ENCODE measurements at places on chromosomes 16 and 17.

DNA sequence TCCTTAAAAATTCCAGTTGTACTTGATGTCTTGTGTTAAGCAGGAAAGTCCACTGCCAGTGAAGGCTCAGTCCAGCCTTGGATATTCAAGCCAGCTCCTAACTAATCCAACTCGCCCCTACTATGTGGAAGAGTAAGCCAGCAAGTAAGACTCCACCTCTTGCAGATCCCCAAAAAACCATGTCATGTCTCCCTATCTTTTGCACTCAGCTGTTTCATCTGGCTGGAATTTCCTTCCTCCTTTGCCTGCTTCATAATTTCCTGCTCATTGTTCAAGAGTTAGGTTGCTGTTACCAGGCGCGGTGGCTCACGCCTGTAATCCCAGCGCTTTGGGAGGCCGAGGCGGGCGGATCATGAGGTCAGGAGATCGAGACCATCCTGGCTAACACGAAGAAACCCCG lies 37.8 kb downstream of the RBBP6 start:
- DNase-seq = no peak

DNA sequence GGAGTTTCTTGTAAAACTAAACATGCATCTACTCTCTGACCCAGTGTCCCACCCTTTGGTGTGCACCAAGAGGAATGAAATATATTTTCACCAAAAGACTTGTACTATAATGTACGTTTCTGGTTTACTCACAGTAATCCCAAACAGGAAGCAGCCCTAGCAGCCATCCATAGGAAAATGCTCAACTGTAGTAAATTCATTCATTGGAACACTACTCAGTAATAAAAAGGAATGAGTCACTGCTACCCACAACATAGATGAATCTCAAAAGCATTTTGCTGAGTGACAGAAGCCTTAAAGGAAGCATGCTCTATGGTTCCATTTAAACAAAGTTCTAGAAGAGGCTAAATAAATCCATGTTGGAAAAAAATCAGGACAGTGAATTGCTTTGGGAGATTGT lies 37.6 kb upstream of the DHRS7B start:
- no peak for DNase-seq

- no peak for DNase-seq
These were observed 5.7 kb upstream of the KRT17 start for GRCh38 chr17:41629826-41630670.

DNA sequence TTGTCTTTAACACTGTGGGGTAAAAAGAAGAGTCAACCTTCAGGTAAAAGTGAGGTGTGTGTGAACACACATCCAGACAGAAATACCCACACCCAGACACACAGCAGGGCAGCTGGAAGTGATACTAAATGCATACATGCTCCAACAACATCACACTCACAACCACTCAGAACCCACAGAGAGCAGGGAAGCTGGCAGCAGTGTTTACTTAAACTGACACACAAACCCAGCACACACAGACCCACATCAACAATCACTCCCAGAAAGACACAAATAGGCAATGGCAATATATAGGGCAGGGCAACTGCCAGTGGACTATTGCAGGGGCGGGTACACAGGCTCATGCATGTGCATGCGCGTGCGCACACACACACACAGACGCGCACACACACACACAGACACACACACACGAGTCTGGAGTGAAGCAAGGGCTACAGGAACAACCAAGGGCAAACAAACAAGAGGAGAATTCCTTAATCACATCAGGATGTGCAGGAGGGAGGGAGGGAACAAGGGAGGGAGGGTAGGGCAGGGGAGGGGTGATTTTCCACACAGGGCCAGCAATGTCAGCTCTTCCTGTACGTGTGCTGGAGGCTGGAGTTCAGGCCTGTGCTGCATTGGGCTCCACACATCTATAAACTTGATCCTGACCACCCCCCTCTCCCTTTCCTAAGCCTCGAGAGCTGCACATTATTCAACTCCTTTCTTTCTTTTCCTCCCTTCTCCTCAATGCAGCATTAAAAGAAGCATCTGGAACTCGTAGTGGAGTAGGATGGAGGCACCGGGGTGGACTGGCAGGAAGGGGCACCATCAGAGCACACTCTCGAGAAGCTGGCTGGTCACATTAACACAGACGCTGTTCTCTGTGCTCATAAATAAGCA lies 30.1 kb downstream of the HIC1 start:
- peak; percentile 75 for DNase-seq

- DNase-seq = peak; percentile 55
These were observed 27.5 kb downstream of the CEP295NL start for GRCh38 chr17:78875363-78876093.

- DNase-seq = no peak
These were observed 7.3 kb downstream of the FMNL1 start for GRCh38 chr17:45228763-45229539.

GRCh38 chr17:58786586-58787295 lies 31.1 kb downstream of the PPM1E start:
- DNase-seq = no peak

DNA sequence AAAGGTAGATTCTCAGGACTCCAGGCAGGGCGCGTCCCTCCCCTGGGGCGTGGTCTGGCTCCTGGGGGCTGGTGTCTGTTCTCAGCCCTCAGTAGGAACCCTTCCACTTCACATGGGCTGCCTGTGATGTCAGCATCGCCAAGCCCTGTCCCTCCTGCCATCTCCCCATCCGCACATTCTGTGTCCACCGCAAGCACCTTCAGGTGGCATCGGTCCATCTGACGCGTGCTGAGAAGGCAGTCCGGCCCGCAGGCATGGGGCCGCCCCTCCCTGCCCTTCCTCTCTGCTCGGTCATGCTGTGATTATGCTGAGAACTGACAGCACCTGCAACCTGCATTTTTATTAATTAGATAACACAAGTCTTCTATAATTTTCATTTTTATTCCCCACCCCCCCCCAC lies 12.7 kb upstream of the DNAH17 start:
- DNase-seq = no peak

DNA sequence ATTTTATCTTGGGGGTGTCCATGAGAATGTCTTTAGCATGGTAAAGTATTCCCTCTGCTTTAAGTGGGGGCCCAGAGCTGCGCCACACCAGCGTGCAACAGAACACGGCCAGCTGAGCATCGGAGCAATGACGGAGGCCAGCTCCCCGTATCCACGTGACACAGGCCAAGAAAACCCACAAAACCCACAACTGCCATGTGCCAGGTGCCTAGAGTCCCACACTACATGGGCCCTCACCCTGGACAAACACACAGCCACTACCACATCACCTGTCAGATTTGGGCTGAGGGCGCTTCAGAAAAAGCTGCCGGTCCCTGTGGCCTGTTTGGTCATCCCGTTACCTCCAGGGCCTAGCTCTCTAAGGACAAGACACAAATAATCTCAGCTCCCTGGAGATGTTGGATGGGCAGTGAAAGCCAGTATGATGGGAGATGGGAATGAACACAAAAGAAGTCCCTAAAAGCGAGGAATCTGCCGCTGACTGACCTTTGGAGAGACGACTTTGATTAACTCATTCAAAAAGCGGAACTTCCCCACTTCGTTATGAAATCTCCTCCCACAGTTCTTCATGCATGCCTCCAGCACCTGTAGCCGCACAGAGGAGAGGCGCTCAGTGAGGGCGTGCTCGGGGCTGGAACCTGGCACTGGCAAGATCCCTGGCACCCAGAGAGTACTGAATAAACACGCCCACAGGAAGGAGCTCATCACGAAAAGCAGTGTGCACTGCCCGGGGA lies 17.1 kb downstream of the GGA3 start:
- no peak for DNase-seq

- DNase-seq = no peak
These were observed 56.6 kb downstream of the COTL1 start for GRCh38 chr16:84561291-84561690.

DNA sequence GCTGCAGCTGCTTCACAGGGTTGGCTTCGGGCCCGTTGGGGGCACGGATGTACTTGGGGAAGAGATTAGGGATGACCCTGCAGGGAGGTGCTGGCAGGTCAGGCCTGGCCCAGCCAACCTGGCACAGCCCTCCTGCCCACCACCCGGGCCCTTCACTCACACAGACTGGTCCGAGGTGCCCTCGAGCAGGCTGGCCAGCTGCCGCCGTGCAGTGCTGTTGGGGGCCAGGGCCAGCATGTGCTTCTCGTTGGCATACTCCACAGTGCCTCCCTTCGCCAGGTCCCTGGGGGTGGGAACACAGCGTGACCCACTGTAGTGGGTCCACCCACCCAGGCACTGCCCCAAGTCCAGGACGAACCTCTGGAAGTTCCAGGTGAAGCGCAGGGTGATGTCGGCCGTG lies 9.9 kb downstream of the CTU2 start:
- DNase-seq = no peak

DNA sequence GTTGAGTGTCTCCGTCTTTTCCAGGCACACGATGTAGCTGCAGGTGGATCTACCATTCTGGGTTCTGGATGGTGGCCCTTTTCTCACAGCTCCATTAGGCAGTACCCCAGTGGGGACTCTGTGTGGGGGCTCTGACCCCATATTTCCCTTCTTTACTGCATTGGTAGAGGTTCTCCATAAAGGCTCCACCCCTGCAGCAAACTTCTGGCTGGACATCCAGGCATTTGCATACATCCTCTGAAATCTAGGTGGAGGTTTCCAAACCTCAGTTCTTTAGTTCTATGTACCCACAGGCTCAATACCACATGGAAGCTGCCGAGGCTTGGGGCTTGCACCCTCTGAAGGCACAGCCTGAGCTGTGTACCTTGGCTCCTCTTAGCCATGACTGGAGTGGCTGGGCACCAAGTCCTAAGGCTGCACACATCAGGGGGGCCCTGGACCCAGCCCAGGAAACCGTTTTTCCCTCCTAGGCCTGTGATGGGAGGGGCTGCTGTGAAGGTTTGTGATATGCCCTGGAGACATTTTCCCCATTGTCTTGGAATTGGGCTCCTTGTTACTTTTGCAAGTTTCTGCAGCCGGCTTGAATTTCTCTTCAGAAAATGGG lies 14.0 kb downstream of the ABCC1 start:
- DNase-seq = no peak

DNA sequence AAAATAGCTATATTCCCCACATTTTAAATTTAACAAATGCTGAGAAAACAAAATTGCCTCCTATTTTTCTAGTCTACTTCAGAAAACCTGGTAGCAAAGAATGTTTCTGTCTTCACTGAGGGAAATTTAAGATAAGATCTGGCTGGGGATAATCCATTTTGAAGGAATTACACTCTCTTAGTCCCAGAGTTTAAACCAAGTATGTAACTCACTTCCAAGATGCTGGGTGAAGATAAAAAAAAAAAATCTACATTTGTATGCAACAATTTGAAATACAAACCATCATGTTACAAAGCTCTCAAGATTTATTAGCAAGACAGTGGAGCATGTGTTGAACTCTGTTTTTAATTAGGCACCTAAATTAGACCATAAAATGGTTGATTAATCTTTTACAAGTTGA lies 5.7 kb downstream of the HS3ST3B1 start:
- no peak for DNase-seq

DNA sequence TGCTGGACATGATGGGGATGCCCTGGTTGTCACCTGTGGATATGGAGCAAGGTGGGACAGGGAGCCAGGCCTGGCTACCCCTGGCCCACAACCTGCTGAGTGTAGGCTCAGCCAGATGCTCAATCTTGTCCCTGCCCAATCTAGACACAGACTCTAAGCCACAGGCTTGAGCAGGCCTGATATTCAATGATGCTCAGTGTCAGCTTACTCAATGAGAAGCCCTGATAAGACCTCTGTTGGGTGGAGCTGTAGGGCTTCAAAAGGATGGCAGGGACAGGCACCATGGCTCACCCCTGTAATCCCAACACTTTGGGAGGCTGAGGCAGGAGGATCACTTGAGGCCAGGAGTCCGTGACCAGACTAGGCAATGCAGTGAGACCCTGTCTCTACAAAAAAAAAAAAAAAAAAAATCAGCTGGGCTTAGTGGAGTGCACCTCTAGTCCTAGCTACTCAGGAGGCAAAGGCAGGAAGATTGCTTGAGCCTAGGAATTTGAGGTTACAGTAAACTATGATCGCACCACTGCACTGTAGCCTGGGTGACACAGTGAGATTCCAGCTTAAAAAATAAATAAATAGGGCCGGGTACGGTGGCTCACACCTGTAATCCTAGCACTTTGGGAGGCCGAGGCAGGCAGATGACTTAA lies 3.4 kb downstream of the LCAT start:
- no peak for DNase-seq

DNA sequence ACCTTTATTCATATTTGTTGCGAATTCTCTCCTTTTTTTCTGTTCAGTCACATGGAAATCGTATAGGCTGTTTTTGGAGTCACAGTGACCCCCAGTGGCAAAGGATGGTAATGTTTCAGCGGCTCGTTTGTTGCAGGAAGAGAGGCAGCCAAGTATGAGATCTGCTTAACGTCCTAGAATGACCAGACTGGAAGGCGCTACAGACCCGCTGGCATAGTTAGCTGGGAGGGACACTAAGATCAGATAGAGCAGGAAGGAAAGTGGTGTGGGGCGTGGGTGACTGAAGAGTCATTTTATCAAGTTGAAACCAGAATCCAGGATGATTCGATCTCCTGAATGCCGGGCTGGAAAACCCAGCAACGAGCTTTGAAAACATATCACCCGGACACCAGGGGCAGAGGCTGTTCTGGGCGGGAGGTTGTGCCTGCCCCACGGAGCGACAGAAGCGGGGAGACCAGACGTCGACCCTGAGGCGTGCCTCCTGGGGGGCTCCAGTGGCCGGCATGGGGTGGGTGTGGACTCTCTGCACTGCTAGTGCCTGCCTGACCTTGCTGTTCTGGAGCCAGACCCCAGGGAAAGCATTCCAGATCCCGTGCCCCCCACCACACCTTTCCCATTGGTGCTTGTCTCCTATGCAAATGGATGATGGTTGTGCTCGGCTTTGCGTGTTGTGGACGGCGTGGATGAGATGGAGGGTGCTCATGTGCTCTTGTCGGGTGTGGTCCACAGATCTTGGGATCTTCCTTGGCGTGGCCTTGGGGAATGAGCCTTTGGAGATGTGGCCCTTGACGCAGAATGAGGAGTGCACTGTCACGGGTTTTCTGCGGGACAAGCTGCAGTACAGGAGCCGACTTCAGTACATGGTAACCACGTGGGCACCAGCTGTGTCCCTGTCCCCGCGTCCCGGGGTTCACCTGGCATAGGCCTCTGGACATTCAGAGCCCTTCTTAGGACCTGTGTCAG lies 7.7 kb downstream of the IL34 start:
- DNase-seq = peak; percentile 90

GRCh38 chr17:51147650-51148049 lies 5.7 kb upstream of the NME1 start:
- no peak for DNase-seq

DNA sequence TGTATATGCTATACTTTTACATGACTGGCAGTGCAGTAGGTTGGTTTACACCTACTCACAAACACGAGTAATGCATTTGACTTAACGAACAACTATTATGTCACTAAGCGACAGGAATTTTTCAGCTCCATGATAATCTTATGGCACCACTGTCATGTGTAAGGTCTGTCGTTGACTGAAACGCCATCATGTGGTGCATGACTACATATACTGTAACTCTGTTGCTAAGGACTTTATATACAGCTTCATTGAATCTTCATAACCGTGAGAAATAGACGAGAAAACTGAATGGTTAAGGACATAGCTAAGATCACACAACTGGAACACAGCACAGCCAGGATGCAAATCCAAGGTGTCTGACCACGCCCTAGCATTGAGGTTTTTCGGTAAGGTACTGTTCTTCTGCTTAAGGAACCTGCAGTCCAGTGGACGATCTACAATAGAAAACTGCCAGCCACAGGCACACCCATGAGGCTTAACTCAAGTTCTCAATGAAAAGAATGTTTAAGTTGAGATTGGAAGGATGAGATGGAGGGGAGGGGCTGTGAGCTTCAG lies 3.3 kb downstream of the CFAP20 start:
- no peak for DNase-seq

- DNase-seq = peak; percentile 82
These were observed 30.3 kb downstream of the CACNA1H start for GRCh38 chr16:1182950-1183907.
